ENCODE measurements at places on chromosomes 4 and X.

GRCh38 chr4:74308215-74308614, at the start of gene EPGN:
TSS of gene EPGN (plus strand) at chr4:74308470. CDS start at chr4:74308534, 64 bp downstream.
- no peak for DNase-seq

DNA sequence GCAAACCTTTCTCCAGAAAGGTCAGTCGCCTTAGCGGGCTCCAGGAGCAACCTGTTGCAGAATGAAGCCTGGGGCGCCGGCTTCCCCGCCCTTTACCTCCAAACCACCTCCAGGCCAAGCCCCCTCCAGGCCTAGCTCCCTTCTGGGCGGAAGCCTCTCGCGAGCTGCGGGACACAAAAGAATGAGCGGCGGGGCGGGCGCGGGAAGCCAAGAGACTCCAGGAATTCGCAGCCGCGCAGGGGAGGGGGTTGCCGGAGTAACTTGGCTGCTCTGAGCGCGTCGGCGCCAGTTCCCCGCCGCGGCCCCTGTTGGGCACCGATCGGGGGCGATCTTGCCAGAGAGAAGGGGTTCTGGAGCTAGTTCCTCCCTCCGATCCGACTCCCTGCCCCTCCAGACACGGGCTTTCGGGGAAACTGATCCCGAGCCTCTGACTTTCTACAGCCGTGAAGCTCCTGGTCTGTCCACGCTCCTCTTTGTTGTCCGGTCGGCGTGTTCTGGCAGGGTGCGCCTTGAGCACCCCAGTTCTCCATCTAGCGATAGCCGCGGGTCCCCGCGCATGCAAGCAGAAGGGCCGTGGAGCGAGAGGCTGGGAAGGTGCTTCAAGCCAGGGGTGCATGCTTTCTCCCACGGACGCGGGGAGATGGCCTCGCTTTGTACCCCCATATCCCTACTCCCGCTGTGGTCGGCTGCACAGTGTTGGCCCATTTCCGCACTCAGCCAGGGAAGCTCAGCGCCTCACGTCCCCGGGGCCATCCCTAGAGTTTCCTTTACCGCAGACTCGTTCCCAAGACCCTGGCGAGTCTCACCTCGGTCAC, 1.2 kb downstream of the PROM1 start:
- no peak for DNase-seq

DNA sequence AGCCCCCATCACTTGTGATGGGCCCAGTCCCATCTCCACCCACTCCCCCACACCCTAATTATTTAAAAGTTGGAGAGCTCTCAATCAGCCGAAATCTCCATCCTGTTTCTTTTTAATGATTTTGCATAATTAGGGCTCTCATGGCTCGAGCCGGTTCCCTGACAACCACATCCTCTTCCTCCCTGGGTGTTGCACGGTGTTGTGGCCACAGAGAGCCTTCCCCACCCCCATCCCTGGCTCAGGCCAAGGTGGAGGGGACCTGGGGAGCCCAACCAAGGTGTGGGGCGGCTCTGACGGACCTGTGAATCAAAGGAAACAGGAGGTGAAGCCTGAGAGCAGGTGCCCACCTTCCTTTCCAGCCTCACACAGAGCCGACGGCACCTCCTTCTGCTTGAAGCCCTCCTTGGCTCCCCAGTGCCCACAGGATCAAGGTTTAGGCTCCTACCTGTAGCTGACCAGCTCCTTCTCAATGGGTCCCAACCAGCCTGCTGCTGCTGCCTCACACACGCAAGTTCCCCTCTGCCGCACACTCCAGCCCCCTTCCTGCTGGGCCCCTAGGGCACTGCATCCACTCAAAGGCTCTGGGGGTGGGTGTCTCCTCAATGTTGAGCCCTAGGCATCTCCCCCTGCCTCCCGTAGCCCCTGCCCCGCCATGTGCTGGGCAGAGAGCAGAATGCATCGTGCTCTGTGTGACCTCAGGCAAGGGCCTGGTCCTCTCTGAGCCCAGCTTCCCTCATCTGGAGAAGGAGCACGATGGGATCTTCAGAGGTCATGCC, 68.7 kb downstream of the WFS1 start:
- no peak for DNase-seq

GRCh38 chr4:73815145-73815544, 21.3 kb upstream of the CXCL6 start:
- DNase-seq = no peak

DNA sequence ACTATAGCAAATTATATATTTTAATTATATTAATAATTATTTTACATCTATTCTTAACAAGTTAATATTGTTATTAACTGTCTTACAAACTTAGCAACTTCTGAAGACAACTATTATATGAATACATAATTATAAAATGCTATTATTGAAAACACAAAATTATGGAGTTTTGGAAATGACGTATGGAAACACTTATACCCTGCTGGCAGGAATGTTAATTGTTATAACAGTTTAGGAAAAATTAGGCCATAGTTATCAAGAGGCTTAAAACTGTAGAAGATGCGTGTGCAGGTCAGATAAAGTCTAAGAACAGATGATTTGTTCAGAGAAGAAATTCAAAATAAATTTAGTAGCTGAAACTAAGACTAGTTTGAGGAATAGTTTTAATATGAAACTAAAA, 211.7 kb downstream of the FAT4 start:
- DNase-seq = no peak

DNA sequence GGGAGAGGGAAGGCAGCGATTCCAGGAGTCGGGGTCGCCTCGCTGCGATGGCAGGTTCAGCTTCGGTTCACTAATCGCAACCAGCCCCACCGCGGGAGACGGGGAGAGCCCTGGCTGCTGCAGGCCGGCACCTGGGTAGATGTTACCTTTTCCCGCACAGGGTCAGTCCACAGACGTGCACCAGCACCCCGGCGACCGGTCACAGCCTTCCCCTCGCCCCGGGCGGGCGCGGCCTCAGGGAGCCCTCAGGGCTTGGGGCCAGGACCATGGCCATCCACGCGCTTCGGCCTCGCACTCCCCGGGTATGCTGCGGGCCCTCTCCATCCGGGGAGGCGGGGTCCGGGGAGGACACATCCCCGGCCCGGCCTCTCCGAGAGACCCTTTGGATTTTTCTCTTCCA, 26.1 kb upstream of the EXOC1L start:
- DNase-seq = no peak

- no peak for DNase-seq
These were observed 64.7 kb downstream of the DHX15 start for GRCh38 chr4:24519649-24520048.

GRCh38 chr4:15237648-15238230, 190.1 kb upstream of the C1QTNF7 start:
- no peak for DNase-seq

DNA sequence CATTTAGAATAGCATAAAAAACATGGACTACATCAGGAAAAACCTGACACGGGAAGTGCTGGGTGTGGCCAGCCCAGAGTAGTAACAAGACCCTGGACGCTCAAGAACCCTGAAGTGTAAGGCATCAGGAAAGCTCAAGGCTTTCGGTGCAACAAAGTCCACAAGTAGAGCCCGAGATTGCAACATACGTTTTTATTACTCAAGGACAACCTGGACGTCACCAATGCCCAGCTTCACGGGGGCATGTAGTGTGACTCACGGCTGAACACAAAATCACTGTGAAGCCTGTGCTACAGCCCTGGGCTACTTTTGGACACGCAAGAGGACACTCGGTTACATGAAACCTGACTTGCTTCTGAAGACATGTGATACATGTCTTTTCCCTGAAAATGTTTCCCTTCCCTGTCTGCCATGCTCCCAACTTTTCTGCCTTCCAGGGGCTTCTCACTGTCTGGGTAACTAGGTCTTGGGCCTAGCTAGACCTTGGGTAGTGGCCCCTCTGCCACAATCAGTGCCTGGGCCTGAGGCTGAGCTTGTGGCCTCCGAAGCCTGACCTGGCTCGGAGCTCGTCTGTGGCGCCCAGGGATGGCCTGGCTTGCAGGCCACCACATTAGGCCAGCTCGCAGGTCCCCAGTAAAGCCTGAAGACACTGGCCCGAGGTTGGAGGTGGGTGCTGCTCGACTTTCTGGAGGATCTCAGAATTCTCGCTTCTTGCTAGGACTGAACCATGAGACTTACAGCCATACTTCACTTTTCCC, 9.2 kb downstream of the IRAK1 start:
- no peak for DNase-seq

GRCh38 chrX:10022580-10023245, 55.6 kb downstream of the CLDN34 start:
- DNase-seq = no peak

DNA sequence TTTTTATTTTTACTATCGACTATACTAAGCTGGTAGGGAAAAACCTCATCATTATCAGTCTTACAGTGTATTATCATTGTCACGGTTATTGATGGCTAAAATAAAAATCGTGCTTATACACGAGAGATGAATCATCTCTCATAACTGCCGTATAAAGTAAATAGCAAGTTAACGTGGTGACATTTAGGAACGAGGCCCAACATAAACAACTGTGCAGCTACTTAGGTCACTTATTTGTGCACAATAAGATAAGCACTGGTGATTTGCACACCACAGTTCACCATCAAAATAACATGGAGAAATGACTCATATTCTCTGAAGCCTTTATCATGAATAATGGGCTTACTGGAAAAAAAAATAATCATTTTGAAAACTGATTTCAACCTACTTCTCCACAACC, 482.0 kb upstream of the TENM3 start:
- DNase-seq = no peak

GRCh38 chr4:84495794-84496261, 3.3 kb downstream of the NKX6-1 start:
- no peak for DNase-seq

DNA sequence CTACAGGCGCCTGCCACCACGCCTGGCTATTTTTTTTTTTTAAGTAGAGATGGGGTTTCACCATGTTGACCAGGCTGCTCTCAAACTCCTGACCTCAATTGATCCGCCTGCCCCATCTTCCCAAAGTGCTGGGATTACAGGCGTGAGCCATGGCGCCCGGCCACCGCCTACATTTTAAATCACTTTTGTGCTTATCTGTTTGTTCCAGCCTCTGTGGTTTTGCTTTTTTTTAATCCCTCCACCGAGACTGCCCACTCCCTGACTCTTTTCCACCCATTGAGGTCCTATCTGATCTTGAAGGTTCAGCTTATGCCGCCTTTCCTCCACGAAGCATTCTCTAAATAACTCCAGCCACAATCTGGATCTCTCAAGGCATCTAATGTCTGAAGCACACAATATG, 73.5 kb downstream of the CHRDL1 start:
- no peak for DNase-seq

- no peak for DNase-seq
These were observed 7.3 kb downstream of the TAB3 start for GRCh38 chrX:30881797-30882196.

DNA sequence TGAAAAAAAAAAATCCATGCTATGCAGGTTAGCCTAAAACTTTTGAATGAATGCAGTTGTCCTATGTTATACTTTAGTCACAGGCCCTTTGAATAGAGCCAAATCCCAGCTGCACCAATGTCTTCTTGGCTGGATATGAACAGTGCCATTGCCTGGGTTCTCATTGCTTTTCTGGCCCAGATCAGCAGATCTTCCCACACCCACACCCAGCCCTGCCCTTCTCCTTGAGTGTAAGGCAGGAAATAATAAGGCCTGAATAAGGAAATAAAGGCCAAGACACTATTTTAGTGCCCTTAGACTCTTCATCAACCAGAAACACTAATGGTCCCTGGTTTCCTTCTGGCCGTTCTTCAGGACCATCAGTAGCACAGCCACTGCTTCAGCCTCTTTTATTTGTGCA, 66.6 kb downstream of the USP38 start:
- no peak for DNase-seq

GRCh38 chrX:112668476-112669409, 11.0 kb downstream of the LHFPL1 start:
- DNase-seq = no peak

GRCh38 chr4:77235289-77235854, 78.4 kb downstream of the CCNG2 start:
- no peak for DNase-seq

DNA sequence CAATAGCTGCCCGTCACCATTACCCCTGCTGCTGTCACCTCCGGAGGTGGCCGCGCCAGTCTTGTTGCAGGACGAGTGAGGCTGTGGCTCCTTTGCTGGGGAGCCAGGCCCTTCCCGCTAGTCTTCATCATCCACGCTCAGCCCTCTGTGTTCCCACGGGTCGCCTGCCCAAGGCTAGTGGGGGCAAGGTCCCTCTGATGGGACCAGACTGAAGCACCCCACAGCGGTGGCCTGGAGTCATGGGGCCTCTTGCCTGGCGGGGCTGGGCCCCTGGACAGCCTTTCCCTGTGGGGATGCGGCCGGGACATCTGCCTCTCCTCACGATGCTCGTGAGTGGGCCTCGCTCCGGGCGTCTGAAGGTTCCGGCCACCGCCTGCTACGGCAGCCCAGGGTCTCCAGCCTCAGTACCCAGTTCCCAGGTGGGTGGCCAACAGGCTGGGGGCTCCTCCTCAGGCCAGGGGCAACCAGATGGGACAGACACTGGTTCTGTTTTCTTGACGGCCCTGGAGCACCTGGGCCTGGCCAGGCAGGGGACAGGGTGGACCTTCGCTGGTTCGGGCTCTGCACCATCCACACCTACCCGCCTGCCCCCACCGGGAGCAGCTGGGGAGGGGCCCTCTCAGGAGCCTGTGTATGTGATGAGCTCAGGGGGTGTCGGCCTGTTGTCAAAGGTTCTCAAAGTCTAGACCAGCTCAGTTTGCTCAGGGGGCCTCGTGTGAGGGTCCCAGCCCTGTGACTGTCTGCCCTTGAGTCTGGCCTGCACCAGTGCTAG, 32.3 kb downstream of the DOK7 start:
- DNase-seq = no peak

GRCh38 chr4:139826426-139826825, 160.8 kb downstream of the MGST2 start:
- no peak for DNase-seq

GRCh38 chr4:114180481-114180880, 201.0 kb upstream of the ARSJ start:
- DNase-seq = peak; percentile 7

- DNase-seq = no peak
These were observed 18.0 kb downstream of the CRMP1 start for GRCh38 chr4:5874811-5875449.

DNA sequence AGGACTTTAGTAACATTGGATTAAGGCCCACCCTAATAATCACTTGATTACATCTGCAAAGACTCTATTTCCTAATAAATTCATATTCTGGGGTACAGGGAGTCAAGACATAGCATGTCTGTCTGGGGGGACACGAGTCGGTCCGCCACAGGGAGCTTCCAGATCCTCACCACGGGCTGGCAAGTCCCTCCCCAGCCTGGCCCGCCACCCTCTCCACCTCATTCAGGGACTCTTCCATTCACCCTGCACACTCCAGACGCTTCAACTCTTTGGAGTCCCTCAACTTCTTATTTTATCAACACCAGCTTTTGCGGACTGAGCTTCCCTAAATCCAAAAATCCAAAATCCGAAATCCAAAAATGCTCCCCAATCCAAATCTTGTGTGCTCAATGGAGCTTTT, 71.2 kb downstream of the DCTD start:
- no peak for DNase-seq

DNA sequence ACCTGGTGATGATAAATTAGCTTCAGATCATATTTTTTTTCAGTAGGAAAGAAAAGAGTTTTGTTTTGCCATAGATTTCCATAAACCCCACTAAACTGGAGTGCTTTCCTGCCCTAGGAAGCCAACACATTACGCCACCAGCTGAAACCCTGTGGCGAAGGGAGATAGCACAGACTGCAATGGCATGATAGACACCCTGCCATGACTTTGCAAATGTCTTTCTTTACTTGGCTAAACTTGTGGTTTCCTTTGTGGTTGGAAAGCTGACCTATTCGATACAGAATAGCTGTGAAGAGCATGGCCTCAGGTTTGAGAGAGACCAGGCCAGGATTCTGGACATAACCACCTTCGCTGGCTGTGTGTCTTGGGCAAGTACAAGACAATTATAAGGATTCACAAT, 19.1 kb downstream of the MFAP3L start:
- no peak for DNase-seq

- no peak for DNase-seq
These were observed 16.8 kb downstream of the TSPAN7 start for GRCh38 chrX:38578167-38578566.

- DNase-seq = no peak
These were observed 35.0 kb downstream of the PROM1 start for GRCh38 chr4:16048619-16049419.

Data from stimulated activated CD4-positive, alpha-beta T cell treated with anti-CD3 and anti-CD28 coated beads, Interleukin-1b, Interleukin-23, amount 100 ng/mL, for 1 hour (primary cell).